ENCODE measurements at places on chromosomes 1 and 21.

DNA sequence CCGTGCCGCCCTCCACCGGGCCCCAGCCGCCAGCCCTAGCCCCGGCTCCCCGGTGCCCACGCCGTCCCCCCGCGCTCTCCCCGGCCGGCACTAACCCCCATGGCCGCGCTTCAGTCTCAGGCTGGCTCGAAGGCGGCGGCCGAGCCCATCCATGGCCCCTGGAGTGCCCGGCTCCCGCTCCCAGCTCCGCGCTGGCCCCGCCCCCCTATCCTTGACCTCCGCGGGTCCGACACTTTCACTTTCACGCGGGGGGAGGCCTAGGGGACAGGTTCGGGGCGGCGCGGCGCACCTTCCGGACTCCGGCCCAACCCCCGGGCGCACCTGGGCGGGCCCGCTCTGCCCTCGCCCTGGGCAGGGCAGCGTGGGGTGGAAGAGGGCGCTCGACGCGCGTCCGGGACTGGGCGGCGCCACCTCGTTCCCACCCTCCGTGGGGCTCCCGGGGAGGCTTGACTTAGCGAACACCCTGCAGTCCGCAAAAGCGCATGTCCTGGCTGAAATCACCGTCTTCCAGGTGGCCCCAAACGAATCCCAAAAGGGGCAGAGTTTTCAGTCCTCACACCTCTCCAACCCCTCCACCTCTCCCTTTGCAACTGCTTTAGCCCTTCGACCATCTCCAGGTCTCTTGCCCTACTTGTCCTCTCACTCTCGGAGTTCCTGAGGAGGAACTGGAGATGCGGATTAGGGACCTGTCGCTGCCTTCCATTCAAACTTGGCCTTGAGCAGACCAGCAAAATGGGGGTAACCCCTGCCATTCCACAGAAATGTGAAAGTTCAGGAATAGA lies 3.9 kb upstream of the DENND2D start:
- peak; percentile 50 for DNase-seq

DNA sequence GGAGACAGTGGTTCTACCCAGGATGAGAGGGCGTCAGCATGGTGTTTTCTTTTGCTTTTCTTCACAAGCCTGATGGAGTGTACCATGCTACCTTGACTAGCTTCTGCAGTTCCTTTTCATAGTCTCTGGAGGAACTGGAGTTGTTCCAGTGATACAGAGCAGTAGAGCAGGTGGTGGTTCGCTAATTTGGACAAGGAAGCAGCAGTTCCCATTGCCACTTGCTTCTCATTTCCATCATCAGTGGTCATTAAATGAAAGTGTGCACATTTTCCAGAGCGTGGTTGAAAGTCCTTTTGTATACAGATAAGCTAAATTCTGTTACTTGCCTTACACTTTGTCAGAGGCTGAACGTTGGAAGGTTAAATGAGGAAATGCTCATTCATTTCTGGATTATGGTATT lies 182.3 kb downstream of the C1orf21 start:
- no peak for DNase-seq

DNA sequence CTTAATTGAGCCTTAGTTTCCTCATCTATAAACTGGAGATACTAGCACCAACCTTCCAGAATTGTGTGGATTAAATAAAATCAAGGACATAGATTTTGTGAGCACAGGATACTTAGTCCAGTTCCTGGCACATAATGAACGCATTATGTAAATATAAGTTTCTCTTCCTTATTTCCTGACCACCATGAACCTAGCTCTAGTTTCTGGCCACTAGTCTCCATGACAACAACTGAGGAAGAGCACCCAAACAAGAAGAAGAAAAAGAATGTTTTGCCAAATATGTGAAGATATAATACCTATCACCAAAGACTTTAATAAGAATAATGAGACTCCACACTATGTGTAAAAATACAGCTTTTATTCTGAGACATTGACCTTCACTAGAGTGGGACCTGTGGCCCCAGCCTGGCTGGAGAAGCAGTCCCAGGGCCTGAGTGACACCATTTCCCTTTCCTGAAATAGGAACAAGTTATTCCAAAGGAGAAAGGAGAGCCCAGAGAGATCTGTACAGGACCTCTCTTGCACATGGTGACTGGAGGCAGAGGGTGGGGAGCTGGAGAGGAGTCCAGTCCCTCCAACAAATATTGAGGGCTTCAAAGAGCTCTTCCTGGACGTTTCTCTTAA lies 940 bp upstream of the USF1 start:
- DNase-seq: no peak

GRCh38 chr1:55987491-55988249 lies 591.7 kb downstream of the PLPP3 start:
- DNase-seq: no peak

- no peak for DNase-seq
These were observed 5.0 kb downstream of the PALMD start for GRCh38 chr1:99650773-99651437.

DNA sequence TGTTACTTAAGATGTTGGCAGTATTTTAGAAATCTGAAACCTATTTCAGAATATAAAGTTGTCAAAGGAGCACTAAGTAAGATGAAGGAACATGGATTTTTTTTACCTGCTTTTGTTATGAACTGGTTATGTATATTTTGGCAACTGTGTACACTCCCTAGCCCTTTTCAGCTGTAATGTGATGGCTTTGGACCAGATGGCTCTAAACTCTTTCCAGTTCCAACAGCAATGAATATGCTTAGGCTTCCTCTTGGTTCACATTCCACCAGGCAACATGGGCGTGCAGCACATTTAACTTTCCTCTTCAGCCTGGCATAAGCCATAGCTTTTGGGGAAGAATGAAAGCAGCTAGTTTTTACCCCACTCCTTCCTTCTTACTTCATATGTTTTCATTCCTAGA lies 95.6 kb upstream of the ADAMTS5 start:
- no peak for DNase-seq

- DNase-seq: no peak
These were observed 67.3 kb downstream of the ELAVL4 start for GRCh38 chr1:50175719-50176639.

DNA sequence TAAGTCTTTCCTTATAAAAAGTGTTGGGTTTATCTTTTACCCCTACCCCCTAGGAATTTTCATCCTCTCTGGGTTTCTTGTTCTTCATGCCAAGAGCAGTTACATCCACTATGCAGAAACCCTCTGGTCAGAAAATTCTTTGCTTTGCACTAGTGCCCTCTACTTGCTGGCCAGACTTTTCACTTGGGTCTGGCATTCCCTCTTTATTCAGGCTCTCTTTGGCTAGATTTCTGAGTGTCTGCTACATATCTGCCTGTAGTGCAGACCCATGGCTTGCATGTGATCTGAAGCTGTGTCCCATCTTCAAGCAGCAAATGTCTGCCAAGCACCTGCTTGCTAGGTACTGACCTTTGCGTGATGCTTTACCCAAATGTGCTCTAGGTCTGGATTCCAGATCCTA lies 237.0 kb downstream of the GPATCH2 start:
- DNase-seq: no peak

DNA sequence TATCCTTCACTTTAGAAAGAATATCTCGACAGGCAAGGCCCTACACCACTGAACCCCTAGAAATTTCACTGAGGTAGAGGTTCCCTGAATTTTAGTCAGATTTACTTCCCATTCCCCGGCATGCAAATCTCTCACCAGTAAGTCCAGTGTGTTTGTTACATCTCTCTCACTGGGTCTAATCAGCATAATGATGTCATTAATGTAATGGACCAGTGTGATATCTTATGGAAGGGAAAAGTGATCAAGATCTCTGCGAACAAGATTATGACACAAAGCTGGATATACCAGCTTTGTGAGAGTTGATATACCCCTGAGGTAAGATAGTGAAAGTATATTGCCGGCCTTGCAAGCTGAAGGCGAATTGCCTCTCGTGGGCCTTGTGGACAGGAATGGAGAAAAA lies 7.9 kb downstream of the RNU11 start:
- DNase-seq: no peak

- no peak for DNase-seq
These were observed 72.0 kb downstream of the NOS1AP start for GRCh38 chr1:162141281-162142054.

DNA sequence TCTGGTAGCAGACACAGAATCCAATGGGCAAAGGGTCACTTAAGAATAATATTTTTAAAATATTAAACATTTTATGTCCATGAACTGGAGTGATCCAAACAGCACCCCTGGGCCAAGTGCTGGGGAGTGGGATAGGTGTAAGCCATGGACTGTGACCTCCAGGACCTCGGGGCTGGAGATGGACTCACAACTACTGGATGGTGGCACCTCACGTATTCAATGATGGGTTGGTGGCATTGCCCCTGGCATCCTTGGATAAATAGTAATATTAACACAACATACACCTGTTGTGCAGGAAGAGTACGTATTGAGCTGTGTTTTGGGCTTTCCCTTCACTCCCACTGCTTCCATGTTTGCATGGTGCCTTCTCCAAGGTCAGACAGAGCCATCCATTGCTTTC lies 39.3 kb upstream of the TENT5C start:
- peak; percentile 5 for DNase-seq

GRCh38 chr1:231590453-231591198 lies 36.0 kb upstream of the DISC1 start:
- peak; percentile 31 for DNase-seq

DNA sequence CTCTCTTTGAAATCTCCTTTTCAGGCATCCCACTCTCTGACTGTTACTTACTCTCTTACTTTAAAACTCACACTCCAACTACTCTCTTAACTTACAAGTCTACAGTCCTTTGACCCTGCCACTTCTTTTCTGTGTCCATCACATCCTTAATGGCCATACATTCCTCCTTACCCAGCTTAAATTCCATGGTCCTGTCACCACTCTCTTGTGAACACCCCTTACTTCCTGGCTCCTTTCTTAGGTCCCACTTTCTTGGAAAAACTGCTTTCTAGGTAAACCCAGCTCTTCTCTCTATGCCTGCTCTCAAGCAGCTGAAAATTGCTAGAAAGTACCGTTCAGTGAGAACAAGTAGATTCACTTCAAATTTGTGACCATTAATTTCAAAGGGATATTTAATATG lies 109.1 kb downstream of the OLFML2B start:
- DNase-seq: no peak

DNA sequence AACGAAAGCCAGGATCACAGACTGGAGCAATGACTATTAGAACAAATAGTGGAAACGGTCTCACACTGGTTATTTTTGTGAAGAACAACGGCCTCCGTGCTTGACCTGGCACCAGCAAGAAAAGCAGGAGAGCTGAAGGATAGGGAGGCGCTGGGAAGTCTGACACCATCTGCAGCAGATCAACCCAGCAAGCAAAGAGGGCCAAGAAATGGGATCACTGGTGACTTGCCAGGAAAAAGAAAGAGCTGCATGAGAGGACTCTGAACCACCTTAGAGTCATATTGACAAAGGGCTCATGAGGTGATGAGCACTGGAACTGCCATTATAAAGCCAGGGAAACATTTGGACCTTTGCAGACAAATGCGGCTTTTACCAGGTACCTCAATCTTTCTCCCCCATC lies 25.0 kb downstream of the MTOR start:
- DNase-seq: no peak
